ENCODE measurements at places on chromosomes 7 and 10. TPM values are rescaled to one million over a fixed set of nuclear protein-coding genes. Genes with fewer than 3 reads are reported as not detected.

Gene HHEX
- total RNA-seq = 12.2 TPM

Gene MUC12
- total RNA-seq = not detected

Gene CRYGN
- total RNA-seq = not detected

Gene PCDH15
- 3.2 TPM for total RNA-seq

Gene CFAP43
- 0.75 TPM for total RNA-seq

Gene FBXL13
- 3.0 TPM for total RNA-seq

Gene SPDYE2
- not detected for total RNA-seq

DNA sequence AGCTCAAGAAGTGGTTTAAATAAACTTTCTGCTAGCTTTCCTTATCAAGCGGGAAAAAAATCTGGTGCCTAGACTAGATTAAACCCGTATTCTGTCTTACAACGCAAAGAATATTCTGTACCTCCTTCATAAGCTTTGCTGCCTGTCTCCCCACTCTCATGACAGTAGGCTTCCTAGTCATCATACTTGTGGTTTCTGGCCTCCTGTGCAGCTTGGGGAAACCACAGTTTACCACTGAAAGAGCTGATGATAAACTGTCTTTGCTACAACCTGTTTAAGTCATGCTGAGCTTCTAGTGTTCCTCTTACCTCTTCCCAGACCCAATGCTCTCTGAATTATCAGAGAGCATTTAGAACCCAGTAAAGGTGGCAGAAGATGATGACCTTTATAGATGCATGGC is 55.0 kb downstream of the PODXL start:
- H3K4me3 ChIP-seq = no peak overlapping the region
- H3K27ac ChIP-seq = no peak overlapping the region
- peaks cover 13% of the 10 kb centered on the region for H3K4me1 ChIP-seq
- H3K27me3 ChIP-seq = no peaks in the 10 kb centered on the region
- no peak for DNase-seq

DNA sequence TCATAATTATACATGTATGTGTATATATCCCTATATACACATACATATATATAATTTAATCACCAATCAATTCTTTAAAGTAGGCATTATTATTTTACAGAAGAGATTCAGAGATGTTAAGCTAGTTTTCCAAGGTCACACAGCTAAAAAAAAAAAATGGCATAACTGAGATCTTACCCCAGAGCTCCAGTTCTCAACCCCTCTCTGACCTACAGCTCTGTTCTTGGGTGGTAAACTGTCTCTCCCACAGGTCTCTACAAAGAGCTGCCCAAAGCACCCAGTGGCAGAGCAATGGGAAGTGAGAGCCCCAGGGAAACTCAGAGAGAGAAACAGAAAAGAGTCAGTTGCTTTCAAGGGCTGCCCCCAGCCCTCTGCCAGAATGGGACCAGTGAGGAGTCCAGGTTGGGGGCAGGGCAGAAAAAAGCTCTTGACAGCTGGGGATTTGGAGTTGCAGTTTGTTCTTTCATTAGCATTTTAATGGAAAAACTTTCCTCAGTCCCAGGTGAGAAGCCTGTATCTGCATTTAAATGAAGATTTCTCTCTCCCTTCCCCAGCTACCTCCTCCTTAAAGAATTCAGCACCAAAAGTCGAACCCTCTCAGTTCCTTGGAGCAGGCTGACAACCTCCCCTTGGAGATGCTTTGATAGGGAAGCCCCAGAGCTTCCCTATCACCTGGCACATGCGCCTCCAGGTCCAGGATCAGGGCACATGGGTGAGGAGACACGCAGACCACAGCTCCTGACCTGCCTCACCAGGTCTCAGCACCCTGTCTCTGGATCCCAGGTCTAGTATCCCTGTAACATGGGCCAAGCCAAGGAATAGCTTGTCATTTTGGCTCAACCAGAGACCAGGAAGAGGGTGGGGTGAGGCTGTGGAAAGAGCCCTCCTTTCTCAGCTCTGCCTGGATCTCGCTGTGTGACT is 388.1 kb downstream of the PLXNA4 start:
- no peak overlapping the region for H3K27ac ChIP-seq
- no peak for DNase-seq
- no peaks in the 10 kb centered on the region for H3K36me3 ChIP-seq
- H3K27me3 ChIP-seq = no peaks in the 10 kb centered on the region
- no peak overlapping the region for H3K4me3 ChIP-seq

GRCh38 chr7:96183163-96183670 is 138.7 kb downstream of the SLC25A13 start:
- H3K4me1 ChIP-seq = no peaks in the 10 kb centered on the region
- no peak for DNase-seq
- H3K36me3 ChIP-seq = peaks cover 47% of the 10 kb centered on the region

- no peak overlapping the region for H3K4me3 ChIP-seq
- no peak overlapping the region for H3K27ac ChIP-seq
- H3K36me3 ChIP-seq = peaks cover 1% of the 10 kb centered on the region
- H3K4me1 ChIP-seq = no peaks in the 10 kb centered on the region
- no peaks in the 10 kb centered on the region for H3K27me3 ChIP-seq
- DNase-seq = no peak
Measured at GRCh38 chr10:30467651-30468338, 33.8 kb downstream of the MAP3K8 start.

GRCh38 chr10:73998929-73999691 is 1.2 kb downstream of the VCL start:
- peak overlapping the region; percentile 95 for H3K4me3 ChIP-seq
- H3K36me3 ChIP-seq = no peaks in the 10 kb centered on the region
- peaks cover 43% of the 10 kb centered on the region for H3K4me1 ChIP-seq
- DNase-seq = peak; percentile 74

DNA sequence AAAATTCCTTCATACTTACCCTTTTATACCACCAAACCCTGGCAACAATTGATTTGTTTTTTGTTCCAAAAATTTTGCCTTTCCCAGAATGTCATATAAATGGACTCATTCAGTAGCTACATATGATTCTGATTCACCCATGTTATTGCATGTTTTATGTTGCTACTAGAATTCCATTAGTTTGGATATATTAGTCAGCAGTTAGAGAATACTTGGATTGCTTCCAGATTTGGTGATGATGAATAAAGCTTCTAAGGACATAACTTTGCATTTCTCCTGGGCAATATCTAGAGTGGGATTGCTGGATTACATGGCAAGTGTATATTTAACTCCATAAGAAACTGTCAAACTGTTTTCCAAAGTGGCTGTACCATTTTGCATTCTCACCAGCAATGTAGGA is 806.9 kb downstream of the DNAJB9 start:
- H3K4me1 ChIP-seq = no peaks in the 10 kb centered on the region
- H3K27ac ChIP-seq = no peak overlapping the region
- H3K4me3 ChIP-seq = no peak overlapping the region
- no peaks in the 10 kb centered on the region for H3K36me3 ChIP-seq
- no peak for DNase-seq

- H3K4me1 ChIP-seq = no peaks in the 10 kb centered on the region
- no peak overlapping the region for H3K4me3 ChIP-seq
- no peak overlapping the region for H3K27ac ChIP-seq
- DNase-seq = no peak
- H3K36me3 ChIP-seq = no peaks in the 10 kb centered on the region
- no peaks in the 10 kb centered on the region for H3K27me3 ChIP-seq
Measured at GRCh38 chr10:8181496-8182157, 127.1 kb downstream of the GATA3 start.

GRCh38 chr10:30705101-30705624 is 75.6 kb upstream of the LYZL2 start:
- H3K27ac ChIP-seq = no peak overlapping the region
- no peaks in the 10 kb centered on the region for H3K36me3 ChIP-seq
- no peak for DNase-seq
- peaks cover 3% of the 10 kb centered on the region for H3K4me1 ChIP-seq

- H3K27me3 ChIP-seq = no peaks in the 10 kb centered on the region
- no peak overlapping the region for H3K27ac ChIP-seq
- no peak overlapping the region for H3K4me3 ChIP-seq
- H3K4me1 ChIP-seq = peaks cover 29% of the 10 kb centered on the region
- no peaks in the 10 kb centered on the region for H3K36me3 ChIP-seq
- DNase-seq = no peak
Measured at GRCh38 chr7:30169579-30169978, 34.8 kb downstream of the MTURN start.

DNA sequence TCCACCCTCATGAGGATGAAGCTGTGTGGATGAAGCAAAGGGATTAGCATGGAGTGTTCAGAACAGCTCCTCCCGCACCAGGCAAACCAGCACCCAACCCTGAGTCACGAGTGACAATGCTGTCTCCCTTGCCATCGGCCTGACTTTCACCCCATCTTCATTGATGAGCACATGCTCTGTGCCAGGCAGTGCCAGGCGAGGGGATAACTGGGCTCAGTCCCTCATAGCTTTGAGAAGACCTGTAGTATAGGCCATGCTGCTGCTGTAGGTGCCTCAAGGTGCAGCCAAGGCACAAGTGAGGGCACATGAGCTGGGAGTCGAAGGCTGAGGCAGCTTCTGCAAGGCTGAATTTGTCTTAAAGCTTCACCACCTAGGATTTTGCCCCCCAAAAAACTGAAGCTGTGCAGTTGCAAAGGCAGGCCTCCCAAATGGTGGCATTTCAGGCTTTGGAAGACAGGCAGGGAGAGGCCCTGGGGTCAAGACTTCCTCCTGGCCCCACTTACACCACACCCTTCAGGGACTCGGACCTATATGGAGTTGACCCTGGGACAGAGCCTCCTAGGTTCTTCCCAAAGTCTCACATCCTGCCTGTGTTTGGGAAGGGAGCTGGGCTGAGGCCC is 54.2 kb upstream of the GDF10 start:
- no peaks in the 10 kb centered on the region for H3K36me3 ChIP-seq
- H3K4me3 ChIP-seq = no peak overlapping the region
- no peaks in the 10 kb centered on the region for H3K27me3 ChIP-seq
- H3K4me1 ChIP-seq = no peaks in the 10 kb centered on the region
- DNase-seq = no peak
- H3K27ac ChIP-seq = no peak overlapping the region

DNA sequence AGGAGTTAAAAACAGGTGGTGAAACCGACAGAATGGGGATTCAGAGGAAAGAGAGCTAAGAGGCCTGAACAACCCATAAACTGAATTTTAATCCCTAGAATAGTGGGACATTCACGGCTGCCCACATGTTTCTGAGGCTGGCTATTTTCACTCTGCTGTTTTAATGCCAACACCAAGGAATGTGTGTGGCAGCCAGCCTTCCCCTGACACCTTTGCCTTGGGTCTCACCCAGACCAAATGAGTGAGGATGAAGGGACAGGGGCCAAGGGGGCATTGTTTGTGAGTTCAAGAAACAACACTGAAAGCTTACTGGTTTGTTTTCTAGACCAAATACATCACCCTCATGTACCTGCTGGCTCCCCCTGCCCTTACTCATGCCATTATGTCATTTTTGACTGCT is 164.3 kb downstream of the JAZF1 start:
- no peaks in the 10 kb centered on the region for H3K27me3 ChIP-seq
- no peak overlapping the region for H3K4me3 ChIP-seq
- DNase-seq = no peak
- peaks cover 6% of the 10 kb centered on the region for H3K4me1 ChIP-seq
- no peaks in the 10 kb centered on the region for H3K36me3 ChIP-seq

DNA sequence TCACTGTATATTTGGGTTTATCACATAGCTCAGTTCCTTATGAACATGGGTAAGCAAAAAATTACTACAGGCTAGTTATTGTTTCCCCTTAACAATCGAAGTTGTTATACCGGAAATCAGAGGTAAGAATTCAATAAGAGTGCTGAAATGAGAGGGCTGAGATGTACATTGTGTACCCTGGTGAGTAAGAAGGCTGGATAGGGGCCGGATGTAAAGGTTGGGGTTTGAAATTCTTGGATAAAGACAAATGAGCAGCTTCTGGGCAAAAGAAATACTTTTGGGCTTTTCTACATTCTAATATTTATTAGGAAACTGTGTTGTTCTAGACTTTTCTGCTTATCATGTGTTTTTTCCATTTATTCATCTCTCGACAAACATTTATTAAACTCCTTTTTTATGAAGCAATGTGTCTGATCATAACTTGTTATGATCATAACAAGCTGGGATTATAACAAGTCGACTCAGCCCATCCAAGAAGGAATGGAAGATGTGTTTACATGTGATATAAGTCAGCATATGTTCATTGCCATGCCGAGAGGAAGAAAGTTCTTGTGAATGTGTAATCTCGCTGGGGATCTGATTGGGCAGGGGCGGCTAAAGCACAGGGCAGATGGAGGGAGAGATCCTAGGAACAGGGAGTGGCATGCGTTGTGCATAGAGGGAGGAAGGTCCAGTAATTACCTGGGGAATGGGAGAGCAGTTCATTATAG is 155.3 kb downstream of the PLXDC2 start:
- no peak for DNase-seq
- H3K36me3 ChIP-seq = no peaks in the 10 kb centered on the region
- H3K4me3 ChIP-seq = no peak overlapping the region
- H3K27ac ChIP-seq = no peak overlapping the region
- no peaks in the 10 kb centered on the region for H3K4me1 ChIP-seq
- H3K27me3 ChIP-seq = no peaks in the 10 kb centered on the region

DNA sequence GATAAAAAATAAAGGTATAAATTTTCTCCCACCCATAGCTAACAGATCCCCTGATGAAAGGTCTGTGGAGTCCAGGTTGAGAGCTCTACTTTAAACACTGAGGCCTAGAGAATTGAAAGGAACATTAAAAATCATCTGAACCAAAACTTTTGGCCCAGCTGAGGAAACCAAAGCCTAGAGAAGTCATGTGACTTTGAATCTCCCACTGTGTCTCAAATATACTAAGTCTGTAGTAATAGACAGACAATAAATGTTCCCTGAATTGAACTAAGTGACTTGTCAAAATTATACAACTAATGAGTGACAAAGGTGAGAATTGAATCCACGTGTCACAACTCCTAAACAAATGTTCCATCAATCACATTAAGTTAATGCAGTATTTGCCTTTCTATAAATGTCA is 5.7 kb downstream of the GBX1 start:
- no peak overlapping the region for H3K27ac ChIP-seq
- H3K27me3 ChIP-seq = peaks cover 44% of the 10 kb centered on the region
- H3K4me3 ChIP-seq = no peak overlapping the region
- peaks cover 3% of the 10 kb centered on the region for H3K4me1 ChIP-seq
- H3K36me3 ChIP-seq = no peaks in the 10 kb centered on the region
- no peak for DNase-seq

GRCh38 chr10:47081264-47081663 is 170.0 kb downstream of the PTPN20 start:
- no peaks in the 10 kb centered on the region for H3K27me3 ChIP-seq
- H3K4me3 ChIP-seq = no peak overlapping the region
- no peaks in the 10 kb centered on the region for H3K36me3 ChIP-seq
- H3K4me1 ChIP-seq = no peaks in the 10 kb centered on the region
- H3K27ac ChIP-seq = no peak overlapping the region

Measured in upper lobe of right lung (tissue), 1 donor.